ENCODE measurements at places on chromosomes 2 and 18.

- no peak for DNase-seq
Measured at GRCh38 chr2:170176212-170176611, 1.7 kb upstream of the MYO3B start.

DNA sequence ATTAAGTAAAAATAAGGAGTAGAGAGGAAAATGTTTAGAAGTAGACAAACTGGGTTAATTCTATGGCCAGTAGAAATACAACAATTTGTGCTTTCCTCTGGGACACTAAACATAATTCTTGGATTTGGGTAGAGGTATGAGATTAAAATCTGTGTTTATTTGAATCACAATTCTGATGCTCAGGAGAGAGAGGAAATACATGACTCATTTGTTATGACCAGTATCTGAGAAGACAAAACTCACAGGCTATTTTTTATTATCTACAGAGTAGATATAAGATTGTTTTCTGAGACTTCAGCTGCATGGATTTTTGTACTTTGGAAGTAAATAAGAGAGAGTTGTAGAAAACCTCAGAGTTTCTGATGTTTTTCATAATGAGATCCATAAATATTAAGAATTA, 315.7 kb upstream of the CWC22 start:
- DNase-seq = no peak

GRCh38 chr18:7414459-7414858, 152.7 kb upstream of the PTPRM start:
- DNase-seq = no peak

GRCh38 chr18:11091746-11092145, 57.6 kb downstream of the PIEZO2 start:
- no peak for DNase-seq

DNA sequence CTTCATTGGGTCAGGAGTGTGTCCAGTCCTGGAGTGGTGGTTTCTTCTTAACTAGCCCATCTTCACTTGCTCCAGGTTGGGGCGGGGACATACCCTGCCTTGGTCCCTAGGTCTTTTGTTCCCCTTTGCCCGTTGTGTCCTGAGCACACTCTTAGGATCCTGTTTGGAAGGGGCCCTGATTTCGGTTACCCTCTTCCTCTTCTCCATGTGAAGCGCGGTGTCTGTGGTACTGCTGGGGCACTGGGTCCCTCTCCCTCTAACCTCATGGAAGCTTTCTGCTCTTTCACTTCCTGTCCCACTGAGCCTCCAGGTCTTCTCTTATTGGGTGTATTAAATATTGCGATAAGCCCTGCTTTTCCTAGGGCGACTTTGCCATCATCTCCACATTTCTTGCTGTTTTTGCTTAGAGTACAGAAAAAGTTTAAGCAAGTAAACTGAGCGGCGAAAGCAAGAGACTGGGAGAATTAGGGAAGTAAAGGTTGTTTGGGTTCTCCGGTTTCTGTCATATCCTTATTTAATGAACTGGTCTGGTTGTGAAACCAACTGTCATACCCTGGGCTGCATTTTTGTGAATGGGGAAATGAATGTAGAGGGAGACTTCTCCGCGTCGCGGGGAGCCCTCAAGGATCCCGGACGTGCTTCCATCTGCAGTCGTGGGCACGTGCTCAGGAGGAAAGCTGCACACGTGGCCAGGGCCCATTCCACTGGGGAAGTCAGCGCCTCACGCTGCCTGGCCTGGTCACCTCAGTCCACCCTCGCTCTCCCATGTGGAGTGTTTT, 73.8 kb upstream of the B3GNT7 start:
- peak; percentile 50 for DNase-seq

DNA sequence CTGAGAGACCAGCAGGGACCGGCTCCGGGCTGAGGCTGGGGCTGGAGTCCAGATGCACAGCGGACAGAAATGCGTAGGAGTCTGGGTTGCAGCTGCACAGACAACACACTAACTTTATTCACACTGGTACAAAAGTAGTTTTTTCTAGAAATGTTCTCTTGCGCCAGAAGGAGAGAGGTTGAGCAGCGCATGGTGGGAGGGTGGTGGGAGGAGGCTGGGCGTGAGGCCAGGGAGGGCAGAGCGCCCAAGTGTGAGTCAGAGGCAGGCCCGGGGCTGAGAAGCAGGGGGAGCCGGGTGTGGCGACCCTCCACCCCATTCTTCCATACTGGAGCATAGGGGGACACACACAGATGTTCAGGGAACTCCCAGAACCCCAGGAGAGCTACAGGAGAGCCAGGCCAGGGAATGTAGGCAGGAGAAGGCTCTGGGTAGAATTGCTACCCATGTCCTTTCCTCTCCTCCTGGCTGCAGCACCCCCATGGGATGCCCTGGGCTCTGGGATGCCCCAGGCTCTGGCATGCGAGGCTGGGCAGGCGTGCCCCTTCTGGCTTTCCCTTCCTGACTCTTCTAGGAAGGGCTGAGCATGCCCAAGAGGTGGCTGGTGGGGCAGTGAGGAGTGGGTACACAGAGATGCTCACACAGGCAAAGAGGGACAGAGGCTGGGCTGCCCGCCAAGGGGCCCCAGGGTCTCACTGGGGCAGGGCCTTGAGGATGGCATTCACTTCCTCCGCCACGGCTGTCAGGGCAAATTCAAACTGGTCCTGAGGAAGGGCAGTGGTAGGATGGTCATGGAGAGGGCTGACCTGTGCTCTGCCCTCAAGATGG, 10.6 kb downstream of the DNAJB2 start:
- no peak for DNase-seq

- no peak for DNase-seq
Measured at GRCh38 chr2:38107738-38108410, 31.9 kb upstream of the CYP1B1 start.

DNA sequence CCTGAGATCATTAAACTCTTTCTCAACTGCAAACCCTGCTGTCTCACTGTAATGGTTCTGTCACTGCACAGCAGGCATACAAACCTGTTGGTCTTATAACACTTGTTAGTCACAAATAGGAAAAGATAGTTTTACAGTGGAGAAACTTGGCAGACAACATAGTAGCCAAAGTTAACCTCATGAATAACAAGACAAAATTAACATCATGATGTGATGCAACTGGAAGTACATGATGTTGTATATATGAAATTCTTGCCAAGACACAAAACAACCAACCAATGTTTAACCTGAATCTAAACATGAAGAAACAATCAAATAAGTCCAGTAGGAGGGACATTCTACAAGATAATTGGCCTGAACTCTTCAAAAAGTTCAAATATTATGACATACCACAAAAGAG, 189.3 kb downstream of the RNF152 start:
- no peak for DNase-seq

GRCh38 chr2:110215566-110216158, 3.3 kb upstream of the MTLN start:
- DNase-seq = no peak

- no peak for DNase-seq
Measured at GRCh38 chr2:97728091-97728731, 14.8 kb downstream of the ZAP70 start.

- no peak for DNase-seq
Measured at GRCh38 chr2:8255448-8255800, 426.4 kb upstream of the ID2 start.

- no peak for DNase-seq
Measured at GRCh38 chr2:128037649-128038048, 9.8 kb upstream of the SAP130 start.

- DNase-seq = peak; percentile 22
Measured at GRCh38 chr2:27954771-27955383, 64.3 kb downstream of the BABAM2 start.

GRCh38 chr2:222751238-222751637, 79.8 kb downstream of the MOGAT1 start:
- no peak for DNase-seq

DNA sequence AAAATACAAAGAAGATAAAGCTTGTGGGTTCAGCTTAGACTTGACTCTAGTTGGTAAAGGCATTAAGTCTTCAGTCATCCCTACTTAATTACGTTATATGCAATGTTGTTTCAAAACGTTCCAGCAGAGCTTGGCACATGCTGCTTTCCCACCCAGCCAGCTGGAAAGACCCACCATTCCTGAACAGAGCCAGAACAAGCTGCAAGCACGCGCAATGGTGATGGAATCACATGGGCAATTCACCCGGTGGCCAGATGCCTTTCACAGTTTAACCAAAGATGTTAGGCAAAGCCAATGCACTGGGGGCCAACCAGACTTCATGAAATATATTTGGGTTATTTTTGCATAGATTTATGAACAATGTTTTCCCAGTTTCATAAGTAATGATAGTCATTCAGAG, 123.4 kb upstream of the CDH20 start:
- no peak for DNase-seq

DNA sequence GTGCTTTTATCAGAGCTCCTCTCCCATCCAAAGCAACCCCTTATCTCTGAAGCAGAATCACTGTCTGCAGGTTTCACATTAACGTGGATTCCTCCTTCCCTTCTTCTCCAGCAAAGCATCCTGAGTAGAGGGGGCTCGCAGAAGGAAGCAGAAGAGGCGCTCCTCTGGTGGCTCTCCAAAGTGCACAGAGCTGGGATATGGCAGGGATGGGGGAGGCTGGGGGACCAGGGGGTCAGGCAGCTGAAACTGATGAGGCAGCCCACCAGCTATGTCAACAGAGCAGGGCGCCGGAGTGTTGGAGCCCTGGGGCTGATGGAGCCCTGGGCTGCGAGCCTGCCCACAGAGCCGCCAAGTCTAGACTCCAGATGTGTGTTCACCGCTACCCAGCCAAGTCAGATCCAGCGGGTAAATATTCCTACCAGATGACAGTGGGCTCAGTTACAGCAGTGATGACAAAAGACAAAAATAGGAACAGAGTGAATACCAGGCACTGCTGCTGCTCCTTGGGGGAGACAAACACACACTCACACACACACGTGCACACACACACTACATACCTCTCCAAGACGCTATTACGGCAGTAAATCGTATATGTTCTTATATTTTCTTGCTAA, 678.3 kb upstream of the ID2 start:
- no peak for DNase-seq

- DNase-seq = no peak
Measured at GRCh38 chr2:88711897-88712296, 20.4 kb downstream of the RPIA start.

DNA sequence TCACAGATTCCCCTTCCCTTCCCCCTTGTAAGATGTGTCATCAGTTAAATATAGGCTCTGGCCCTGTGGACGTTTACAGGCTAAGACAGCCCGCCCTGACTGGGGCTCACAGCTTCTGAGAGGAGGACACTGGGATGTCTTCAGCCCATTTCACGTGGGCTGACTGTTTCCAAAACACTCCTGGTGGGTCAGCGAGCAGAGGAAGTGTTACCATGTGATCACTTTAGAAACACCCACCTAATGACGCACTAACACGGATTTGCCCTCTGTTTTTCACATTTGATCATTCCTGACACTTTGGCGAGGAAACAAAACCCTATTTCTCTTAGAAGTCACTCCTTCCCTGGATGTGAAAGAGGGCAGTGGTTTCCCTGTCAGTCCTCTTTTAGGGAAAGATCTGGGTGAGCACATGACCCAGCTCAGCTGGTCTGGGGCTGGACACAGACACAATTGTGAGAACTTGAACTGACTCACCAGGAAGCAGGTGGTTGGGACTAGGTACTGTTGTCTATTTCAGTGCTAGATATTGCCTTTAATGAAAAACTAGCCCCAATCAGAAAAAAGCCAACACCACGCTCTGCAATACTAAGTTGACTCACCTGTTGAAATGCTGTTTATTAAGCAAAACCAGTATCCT, 38.8 kb downstream of the BMP10 start:
- peak; percentile 80 for DNase-seq

GRCh38 chr18:55220523-55220922, 261.3 kb upstream of the CCDC68 start:
- DNase-seq = no peak

DNA sequence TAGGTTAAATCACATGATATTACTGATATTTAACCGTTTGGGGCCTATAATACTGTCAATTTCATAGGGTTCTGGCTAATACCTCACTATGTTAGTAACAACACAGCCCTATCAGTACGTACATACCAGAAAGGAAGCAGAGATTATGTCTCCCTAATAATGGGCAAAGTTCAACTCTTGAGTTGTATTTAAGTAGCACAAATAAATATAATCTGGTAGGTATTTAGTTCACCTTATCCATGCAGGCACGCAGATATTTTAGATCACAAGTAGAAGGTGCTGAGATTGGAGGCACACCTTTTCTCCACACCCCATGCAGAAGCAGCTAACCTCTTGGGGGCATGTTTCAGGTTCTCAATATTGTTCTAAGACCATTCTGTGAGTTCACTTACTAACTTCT, 118.9 kb downstream of the IRS1 start:
- no peak for DNase-seq

- peak; percentile 60 for DNase-seq
Measured at GRCh38 chr18:11937874-11938478, 29.9 kb upstream of the MPPE1 start.

DNA sequence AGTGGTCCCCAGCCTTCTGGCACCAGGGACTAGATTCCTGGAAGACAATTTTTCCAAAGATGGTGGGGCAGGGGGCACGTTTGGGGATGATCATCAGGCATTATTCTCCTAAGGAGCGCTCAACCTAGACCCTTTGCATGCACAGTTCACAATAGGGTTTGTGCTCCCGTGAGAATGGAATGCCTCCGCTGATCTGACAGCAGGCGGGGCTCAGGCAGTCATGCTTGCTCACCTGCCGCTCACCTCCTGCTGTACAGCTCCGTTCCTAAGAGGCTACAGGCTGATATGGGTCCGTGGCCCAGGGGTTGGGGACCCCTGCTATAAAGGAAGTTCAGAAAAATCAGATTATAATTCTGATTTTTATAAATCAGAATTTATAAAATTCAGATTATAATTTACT, 22.3 kb upstream of the TYMS start:
- DNase-seq = no peak

GRCh38 chr2:222319586-222320435, 21.0 kb upstream of the PAX3 start:
- DNase-seq = peak; percentile 15

DNA sequence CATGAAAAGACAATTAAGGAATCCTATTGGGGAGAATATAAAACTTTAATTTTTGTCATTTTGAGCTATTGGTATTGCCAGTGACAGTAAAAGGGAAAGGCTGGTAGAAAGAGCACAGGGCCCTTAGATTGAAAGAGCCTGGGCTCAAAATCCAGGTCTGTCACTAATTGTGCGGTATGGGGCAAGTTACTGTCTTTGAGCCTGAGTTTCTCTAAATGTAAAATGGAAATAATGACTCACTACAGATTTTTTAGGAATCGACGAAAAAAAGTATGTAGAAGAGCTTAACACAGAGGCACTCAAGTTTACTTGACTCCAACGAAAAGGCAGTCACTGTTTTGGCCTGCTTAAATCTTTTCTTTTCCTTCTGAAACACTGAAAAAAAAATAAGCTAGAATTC, 7.0 kb downstream of the NDUFV2 start:
- no peak for DNase-seq

DNA sequence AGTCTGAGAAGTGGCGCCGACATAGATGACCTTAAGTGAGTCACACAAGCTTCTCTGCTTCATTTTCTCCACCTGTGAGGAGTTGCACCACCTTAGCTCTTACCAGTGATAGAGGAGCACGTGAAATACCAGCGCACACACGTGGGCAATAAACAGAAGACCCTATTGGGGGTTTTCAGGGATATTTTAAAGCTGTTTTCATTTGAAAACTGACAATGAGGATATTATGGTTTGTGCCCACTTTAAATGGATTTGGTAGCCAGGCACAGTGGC, 47.3 kb upstream of the FZD7 start:
- no peak for DNase-seq
